Activated T-cell treated with anti-CD3 and anti-CD28 coated beads for 1 hour (primary cell): ENCODE measurements at places on chromosomes 1 and 21.
A peak's percentile ranks its signal among the peaks of the same experiment; 100 is the strongest.

DNA sequence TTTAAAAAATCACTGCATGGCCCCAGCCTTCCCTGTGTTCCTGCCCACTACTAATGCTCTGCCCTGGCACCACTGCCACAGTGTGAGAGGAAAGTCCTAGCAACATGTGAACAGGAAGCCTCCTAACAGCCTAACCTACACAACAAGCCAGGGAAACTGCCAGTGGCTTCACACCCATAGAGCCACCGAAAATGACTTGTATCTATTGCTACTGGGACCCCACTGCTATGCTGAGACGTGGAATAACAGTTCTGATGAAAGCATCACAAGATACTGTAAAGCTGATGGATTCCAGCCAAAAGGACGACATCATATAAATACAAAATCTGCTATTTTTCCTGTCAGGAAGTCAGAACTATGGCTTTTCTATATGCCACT, 74.9 kb downstream of the JAK1 start:
- no peak for DNase-seq

- DNase-seq, result no peak
Measured at GRCh38 chr1:221871056-221871455, 129.2 kb upstream of the DUSP10 start.

- no peak for DNase-seq
Measured at GRCh38 chr1:54812801-54813484, 11.8 kb upstream of the TTC22 start.

DNA sequence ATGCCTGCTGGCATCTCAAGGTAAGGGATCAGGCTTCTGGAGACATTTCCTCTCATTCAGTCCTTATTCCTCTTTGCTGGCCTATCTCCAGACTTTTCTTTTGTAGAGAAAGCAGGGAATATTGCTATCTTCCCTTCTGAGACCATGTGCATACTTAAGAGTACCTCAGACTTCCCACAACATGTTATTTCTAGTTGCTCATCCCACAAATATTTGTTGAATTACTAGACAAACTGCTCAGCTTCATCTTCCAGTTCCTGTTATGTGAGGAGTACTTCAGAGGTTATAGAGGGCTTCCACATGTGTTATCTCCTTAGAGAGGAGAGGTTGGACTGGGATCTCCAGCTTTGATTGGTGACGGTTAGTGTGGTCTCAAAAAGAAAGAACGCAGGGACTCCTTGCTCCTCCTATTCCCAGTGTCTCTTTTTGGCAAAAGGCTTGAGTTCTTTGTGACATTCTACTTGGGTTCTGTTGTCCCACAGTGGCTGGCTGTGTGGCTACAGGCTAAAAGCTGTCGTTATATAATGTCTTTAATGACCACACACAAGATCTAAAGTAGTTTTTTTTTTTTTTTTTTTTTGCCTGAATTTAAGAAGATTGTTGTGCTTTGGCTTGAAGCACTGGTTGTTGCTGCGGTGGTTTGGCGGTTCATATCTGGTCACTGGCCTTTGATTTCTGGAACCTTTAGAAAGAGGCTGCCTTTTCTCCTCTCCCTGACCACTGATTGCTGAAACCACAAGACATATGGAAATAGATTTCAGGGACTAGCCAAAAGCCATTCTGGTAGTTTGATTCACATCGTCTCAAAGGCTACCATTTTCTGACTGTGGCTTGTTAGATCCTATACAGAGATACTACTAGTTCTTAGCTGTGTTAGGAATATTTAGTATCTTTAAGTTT, 78.7 kb downstream of the FGGY start:
- DNase-seq, result no peak

DNA sequence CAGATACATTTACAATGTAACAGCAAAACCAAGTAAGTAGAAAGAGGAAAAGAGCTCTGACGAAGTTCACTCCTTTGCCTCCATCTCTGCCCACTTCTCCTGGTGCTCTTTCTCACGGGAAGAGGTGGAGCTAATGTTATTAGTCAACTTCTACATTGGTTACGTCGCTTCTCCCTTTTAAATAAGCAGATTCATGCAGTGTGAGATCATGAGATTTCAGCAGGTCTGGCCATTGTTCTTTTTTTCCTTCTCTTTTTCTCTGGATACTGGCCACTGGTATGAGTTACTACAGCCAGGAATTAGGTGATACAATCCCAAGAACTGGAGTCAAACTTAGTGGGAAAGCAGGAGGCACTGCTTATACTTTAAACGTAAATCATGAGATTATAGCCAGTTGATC, 207.1 kb downstream of the AKT3 start:
- DNase-seq, result no peak

- DNase-seq, result no peak
Measured at GRCh38 chr1:203178821-203179666, 3.4 kb upstream of the MYBPH start.

DNA sequence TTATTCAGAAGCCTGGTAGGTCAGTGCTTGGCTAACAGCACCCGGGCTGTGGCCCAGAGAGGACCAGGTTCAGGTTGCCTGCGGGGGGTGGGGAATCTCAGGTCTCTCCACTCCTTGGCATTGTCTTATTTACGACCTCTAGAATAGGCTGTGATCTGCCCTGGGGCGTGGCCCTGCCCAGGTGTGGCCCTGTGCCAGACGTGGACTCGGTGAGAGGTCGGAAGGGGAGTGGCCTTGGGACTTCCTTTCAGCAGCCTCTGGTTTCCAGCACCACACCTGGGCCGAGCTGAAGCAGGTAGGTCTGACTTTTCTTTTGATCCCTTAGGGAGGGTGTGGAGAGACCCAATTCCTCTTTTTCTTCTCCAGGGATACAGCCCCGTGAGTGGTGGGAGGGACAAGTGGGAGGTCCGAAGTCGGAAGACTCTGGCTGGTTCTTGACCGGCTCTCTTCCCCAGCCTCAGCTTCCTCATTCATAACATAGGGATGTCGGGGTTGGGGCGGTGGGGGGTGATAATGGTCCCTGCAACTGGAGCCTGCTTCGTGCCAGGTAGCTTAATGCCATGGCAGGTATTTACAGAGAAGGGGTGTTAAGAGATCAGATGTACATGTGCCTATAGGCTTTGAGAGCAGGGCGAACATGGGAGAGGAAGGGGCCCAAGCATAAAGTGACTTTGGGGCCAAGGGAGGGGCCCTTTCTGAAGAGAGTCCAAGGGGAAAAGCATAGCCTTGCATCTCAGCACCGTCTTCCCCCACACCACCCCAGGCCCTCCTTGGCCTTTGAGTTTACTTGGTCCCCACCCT, 16.5 kb downstream of the ACOT11 start:
- DNase-seq, result no peak

- peak; percentile 74 for DNase-seq
Measured at GRCh38 chr1:23838401-23838866, 13.2 kb upstream of the HMGCL start.

DNA sequence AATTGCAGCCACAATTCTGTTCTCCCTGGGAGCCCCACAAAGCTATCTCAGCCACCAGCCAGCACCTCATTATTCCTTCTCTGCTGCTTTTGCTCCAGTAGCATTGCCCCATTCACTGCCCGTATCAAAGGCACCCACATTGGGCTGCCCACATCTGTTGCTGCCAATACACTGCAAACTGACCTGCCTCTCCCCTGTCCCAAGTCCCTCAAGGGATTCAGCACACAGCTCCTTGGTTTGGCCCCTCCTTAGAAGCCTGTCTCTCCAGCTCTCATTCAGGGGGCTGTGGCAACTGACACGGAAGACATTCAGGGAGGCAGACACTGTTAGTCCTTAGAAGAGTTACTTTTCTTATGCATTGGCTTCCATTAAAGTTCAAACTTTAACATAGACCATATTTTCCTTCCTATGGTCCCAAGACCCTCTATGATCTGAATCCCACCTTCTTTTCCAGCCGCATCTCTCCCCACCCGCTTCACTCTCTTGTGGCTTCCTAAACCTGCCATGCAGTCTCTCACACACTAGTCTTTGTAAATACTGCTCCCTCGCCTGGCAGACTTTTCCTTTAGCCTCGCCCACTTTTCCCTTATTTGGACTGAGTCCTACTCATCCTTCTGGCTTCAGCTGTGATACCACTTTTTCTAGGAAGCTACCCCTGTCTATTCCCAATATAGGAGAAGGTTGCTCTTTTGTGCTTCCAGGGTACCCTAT, 19.3 kb upstream of the KLHDC8A start:
- DNase-seq, result no peak

DNA sequence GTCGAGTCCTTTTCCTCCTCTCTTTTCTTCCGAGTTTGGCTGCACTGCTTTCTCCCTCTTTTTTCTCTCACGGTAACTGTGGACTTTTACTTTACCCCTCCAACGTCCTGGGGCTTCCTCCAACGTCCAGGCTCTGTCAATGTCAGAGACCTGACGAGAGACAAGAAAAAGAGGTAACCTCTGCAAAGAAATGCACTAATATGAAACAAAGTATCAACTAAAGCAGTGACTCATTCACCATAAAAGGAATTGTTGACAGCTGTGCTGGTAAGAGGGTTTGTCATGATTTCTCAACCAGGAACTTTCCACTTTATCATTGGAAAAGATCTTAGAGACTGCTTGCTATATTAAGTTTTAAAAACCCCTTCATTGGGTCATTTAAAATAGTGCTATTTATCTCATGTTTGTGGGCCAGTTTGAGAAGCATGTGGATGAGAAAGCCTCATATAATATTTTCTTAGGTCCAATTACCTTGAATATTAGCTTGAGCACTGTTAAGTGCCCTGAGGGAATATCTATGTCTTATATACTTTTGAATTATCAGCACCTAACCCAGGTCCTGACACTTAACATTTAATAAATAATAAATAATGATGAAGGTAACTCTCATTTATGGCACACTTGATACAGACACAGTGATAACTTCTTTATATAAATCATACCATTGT, at the start of gene GBP2:
GBP2 (minus strand) TSS at position 202 of the 668 bp plus-strand sequence. CDS start 4,148 bp downstream, outside the sequence.
- no peak for DNase-seq

DNA sequence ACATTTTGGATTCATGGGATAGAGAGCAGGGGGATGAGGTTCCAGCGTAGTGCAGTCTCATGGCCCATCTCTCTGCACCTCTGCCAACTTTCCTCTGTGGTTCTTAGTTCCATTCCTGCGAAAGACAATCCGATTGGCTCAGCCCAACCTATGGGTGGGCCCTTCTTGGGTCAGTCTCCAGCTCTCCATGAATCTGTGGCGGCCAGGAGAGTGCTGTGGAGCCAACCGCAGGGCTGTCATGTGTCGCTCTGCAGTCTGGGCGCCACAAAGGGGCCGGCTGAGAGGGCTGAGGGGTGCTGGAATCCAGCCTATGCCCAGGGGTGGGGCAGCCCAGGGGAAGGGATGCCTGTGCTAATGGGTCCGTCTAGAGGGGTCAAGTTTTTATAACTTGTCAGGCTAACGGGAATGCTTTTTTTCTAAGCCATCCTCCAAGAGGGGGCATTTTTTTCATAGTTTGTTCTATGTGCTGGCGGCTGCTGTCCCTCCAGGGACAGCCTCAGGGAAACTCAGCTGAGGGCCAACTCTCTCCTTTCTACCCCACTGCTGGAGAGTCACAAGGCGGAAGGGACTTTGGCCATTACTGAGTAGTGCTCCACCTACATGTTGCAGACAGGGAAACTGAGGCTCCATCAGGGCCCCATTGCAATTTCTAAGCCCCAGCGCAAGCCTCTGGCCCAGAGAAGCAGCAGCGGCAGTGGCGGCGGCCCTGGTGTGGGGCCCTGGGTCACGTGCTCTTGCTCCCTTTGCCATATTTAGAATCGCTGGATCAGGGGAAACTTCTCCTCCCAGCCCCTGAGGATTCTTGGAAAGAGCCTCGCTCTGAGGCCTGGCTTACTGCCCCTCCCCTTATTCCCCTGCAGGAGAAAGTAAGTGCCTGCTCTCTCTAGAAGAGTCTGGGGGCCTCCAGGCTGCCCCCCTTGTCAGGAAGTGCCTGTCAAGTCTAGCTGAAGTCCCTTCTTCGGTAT, 23.4 kb downstream of the KCNQ4 start:
- DNase-seq, result no peak

DNA sequence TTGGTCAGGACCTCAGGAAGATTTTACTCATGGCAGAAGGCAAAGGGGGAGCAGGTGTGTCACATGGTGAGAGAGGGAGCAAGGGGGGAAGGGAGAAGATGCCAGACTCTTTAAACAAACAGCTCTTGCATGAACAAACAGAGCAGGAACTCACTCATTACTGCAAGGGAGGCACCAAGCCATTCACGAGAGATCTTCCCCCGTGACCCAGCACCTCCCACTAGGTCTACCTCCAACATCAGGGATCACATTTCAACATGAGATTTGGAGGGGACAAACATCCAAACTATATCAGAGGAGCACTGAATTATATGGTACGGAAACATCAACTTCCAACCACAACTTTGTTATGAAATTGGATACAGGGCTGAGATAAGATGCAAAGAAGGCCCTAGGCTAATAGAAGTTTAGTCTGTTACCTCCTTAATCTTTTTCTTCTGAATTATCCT, 164.9 kb downstream of the ST6GALNAC3 start:
- DNase-seq, result no peak

DNA sequence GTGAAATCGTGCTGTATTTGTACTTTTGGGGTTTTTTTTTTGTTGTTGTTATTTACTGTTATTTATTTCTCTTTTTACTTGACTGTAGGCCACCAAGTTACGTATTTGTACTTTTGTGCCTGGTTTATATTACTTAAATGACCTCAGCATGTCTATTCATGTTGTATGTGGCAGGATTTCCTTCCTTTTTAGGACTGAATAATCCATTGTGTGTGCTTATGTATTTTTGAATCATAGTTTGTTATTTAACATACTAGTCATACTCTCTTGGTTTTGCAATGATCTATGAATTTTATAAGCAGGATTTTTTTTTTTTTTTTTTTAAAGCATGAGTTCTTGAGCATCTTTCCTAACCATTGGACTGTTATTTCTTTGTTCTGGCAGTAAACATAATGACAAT, 51.2 kb downstream of the RNF2 start:
- DNase-seq, result no peak

DNA sequence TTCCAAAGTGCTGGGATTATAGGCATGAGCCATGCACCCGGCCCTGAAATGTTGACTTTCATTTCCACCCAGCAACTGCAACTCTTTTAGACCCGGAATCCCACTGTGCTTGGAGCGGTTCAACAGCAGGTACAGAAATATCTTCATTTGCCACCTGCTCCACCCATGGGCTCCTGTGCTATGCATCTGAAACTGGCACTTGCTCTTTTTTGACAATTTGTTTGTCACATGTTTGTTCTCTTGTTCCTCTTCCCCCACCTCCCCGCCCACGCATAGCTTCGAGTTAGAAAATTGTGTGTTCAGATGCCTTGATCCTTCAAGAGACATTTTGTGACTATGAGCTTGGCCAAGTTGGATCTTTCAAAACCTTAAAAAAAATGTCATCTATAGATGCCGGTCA, 2.4 kb upstream of the IFNLR1 start:
- no peak for DNase-seq

DNA sequence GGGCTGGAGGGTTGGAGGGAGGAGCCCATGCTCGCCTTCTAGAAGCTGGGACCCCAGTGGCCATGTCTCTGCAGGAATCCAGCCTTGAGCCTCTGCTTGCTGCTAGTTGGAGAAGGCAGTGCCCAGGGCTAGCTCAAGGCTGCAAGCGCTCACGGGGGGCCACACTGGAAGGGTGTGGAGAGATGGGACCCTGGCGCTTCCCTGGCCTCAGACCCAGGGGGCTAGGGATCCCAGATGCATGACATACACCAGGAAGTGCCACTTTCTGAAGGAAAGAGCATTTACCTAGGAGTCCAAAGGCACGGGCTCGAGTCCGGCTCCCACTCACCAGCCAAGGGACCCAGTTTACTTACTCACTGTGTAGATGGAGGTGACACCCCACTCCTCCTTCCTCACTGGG, 32.6 kb downstream of the NENF start:
- no peak for DNase-seq

- DNase-seq, result no peak
Measured at GRCh38 chr21:28604946-28605537, 387.6 kb downstream of the LTN1 start.

GRCh38 chr1:7298749-7299151, 472.3 kb upstream of the VAMP3 start:
- DNase-seq, result no peak
